ENCODE measurements at places on chromosomes 4 and X. TPM values are rescaled to one million over a fixed set of nuclear protein-coding genes. Genes with fewer than 3 reads are reported as not detected.

The KIF4A gene
- total RNA-seq, result 43.5 TPM

DNA sequence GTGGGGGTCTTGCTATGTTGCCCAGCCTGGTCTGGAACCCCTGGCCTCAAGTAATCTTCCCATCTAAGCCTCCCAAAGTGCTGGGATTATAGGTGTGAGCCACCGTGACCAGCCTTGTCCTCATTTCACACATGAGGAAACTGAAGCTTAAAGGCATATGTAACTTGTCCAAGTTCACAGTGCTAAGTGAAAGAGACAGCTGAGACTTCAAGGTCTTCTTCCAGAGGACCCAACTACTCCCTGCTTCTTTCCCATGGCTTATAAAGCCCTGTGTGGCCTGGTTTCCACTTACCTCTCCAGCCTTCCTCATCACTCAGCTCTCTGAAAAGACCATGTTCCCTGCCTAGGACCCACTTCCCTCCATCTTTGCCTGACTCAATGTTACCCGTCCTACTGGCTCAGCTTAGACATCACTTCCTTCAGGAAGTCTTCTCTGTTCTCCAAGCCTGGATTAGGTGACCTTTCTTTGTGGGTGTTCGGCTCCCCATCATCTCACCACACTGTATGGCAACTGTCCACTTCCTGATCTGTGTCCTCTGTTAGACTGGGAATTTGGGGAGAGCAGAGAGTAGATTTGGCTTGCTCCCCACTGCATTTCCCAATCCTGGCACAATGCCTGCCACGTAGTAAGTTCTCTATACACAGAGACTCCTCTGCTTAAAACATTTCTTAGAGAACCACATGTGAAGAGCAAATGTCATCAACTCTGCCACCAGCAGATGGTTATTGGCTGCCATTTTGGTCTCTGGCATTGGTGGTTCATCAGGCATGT is 30.4 kb upstream of the LAMP2 start:
- no peak for DNase-seq

DNA sequence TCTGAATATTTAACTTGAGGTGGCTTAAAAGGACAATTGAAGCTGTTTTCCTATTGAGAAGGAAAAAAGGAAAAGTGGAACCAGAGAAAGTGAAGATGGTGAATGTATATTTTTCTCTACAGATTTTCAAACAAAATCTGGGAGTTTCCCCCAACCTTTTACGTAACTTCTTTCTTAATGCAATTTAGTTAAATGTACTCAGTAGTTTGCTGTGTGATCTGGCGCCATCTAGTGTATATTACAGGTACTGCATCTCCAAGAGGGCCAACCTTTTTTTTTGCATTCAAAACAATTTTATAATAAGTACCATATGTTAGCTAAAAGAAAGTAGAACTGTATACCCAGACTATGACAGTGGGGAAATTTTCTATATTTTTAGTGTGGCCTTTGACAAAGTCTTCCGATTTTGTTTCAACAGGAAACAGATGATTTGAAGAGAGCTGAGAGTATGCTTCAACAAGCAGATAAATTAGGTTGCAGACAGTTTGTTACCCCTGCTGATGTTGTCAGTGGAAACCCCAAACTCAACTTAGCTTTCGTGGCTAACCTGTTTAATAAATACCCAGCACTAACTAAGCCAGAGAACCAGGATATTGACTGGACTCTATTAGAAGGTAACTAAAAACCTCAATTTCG is 82.0 kb downstream of the PLS3 start:
- peak; percentile 75 for DNase-seq

The MAGEC2 gene
- total RNA-seq, result not detected

GRCh38 chr4:25901030-25901430 is 13.0 kb upstream of the SMIM20 start:
- DNase-seq, result no peak
